ENCODE measurements at places on chromosomes 1 and 21.

DNA sequence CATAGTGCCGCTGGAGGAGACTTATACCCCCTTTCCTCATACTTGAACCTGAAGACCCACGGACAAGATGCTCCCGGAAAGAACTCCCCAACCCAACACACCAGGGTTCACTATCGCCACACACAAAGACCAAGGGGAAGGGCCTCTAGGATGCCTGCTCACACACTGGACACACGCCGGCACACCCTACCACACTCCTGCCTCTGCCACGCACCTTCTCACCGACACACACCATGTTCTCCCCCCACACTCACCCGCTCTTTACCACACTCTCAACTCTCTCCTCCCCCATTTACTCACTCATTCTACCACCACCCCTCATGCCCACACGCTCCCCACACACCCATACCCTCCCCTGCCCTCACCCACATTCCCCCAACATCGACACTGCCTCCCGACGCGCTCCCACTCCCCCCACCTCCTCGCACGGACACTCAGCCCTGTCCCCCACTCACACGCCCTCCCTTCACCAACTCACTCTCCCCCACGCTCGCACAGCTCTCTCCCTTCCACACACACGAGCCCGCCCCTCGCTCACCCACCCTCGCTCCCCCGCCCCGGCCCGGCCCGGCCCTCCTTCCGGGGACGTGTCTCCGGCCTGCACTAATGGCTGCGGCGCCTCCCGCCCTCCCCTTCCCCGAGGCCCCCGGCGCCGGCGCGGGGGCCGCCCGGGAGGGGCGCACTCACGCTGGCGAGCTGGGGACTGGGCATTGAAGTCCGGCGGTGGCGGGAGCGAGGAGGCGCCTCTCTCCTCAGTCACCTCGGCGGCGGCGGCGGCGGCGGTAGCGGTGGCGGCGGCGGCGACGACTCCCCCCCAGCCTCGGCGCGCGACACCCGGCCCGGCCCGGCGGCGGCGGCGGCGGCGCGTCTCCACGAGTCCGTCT, 626 bp downstream of the PTP4A2 start:
- peak overlapping the region; percentile 96 for H3K4me3 ChIP-seq
- peaks cover 42% of the 10 kb centered on the region for H3K4me1 ChIP-seq
- peaks cover 23% of the 10 kb centered on the region for H3K36me3 ChIP-seq
- no peak for DNase-seq

- H3K27ac ChIP-seq = no peak overlapping the region
- peak; percentile 27 for DNase-seq
- peak overlapping the region; percentile 43 for H3K4me3 ChIP-seq
Measured at GRCh38 chr21:41112740-41113692, 54.9 kb upstream of the BACE2 start.

GRCh38 chr1:54987919-54988705, 7.7 kb downstream of the TMEM61 start:
- DNase-seq = no peak
- H3K4me1 ChIP-seq = no peaks in the 10 kb centered on the region
- H3K4me3 ChIP-seq = no peak overlapping the region
- no peaks in the 10 kb centered on the region for H3K36me3 ChIP-seq

GRCh38 chr1:239997160-239997514, 94.5 kb upstream of the FMN2 start:
- DNase-seq = no peak
- no peak overlapping the region for H3K4me3 ChIP-seq
- no peaks in the 10 kb centered on the region for H3K36me3 ChIP-seq

GRCh38 chr1:204623894-204624361, 61.6 kb downstream of the LRRN2 start:
- no peaks in the 10 kb centered on the region for H3K36me3 ChIP-seq
- H3K4me1 ChIP-seq = no peaks in the 10 kb centered on the region
- no peak overlapping the region for H3K27ac ChIP-seq
- H3K4me3 ChIP-seq = no peak overlapping the region

- H3K27ac ChIP-seq = no peak overlapping the region
- peaks cover 27% of the 10 kb centered on the region for H3K4me1 ChIP-seq
- no peaks in the 10 kb centered on the region for H3K27me3 ChIP-seq
- DNase-seq = no peak
- no peak overlapping the region for H3K4me3 ChIP-seq
Measured at GRCh38 chr21:37877888-37878684, 38.2 kb downstream of the KCNJ6 start.

- peaks cover 6% of the 10 kb centered on the region for H3K4me1 ChIP-seq
- no peak for DNase-seq
- H3K4me3 ChIP-seq = peak overlapping the region; percentile 99
- peaks cover 19% of the 10 kb centered on the region for H3K27me3 ChIP-seq
- peak overlapping the region; percentile 100 for H3K27ac ChIP-seq
Measured at GRCh38 chr1:35642471-35642955, 1.2 kb upstream of the PSMB2 start.

GRCh38 chr1:203534526-203534925, 40.6 kb downstream of the OPTC start:
- peaks cover 36% of the 10 kb centered on the region for H3K4me1 ChIP-seq
- DNase-seq = peak; percentile 95

DNA sequence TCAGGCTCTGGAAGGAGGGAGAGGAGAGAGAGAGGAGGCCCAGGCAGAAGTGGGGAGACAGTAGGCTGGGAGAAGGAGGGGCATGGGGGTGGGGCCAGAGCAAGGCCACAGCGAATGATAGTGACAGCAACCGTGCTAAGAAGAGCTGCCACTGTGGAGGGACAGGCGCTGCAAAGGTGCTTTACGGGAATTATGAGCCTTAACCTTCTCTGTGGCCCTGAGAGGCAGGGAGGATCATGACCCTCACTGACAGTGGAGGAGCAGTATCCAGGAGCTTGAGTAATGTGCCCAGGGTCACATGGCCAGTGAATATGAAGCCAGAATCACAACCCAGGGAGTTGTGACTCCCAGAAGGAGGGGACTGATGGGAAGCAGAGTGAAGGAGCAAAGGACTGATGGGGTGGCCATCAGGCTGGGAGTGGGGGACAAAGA, 53.4 kb upstream of the RPL11 start:
- DNase-seq = no peak
- H3K4me1 ChIP-seq = peaks cover 14% of the 10 kb centered on the region
- no peak overlapping the region for H3K27ac ChIP-seq
- no peak overlapping the region for H3K4me3 ChIP-seq
- H3K36me3 ChIP-seq = no peaks in the 10 kb centered on the region

DNA sequence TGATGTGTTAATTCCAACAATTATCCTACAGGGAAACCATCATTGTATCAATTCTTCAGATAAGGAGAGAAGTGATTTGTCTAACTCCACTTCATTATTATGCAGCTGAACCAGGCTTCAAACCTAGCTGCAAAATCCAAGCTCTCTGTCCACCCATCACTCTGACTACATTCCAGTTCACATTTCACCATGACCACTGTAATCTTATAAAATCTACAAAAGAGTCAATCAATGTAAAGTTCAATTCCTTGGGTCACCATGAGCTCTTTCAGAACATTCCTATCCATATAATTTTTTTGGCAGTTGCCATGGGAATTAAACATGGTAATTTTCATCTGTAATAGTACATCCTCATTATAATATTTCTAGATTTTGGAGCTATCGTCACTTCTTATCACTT, 100.9 kb downstream of the PLPPR5 start:
- no peak for DNase-seq
- no peaks in the 10 kb centered on the region for H3K36me3 ChIP-seq
- peaks cover 17% of the 10 kb centered on the region for H3K4me1 ChIP-seq
- H3K4me3 ChIP-seq = no peak overlapping the region

DNA sequence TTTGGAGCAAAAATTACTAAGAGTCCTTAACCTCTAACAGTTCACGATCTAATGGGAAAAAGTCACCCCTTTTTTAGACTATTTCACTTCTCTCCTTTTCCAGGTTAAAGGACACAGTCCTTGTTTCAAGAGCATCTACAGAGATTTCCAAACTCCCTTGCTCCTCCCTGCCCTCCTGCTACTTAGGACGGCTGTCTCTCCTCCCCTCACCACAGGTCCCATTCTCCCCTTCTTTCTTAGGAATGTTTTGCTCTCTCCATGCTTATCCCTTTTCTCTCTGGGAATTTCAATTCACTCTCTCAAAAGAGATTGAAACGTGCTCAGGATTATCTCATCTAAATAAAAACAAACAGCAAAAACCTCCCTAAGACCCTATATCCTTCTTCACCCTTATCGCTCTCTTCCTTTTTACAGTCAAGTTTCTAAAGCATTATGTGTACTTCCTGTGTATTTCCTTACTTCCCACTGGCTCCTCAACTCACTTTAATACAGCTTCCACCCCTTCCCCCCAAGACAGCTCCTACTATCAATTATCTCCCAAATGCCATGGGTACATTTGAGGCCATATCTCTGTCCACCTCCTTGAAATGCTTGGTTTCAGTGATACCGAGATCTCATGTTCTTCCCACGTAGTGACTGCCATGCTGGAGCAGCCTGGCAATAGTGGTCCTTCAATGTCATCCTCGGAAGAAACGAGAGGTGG, 43.2 kb upstream of the ZNF281 start:
- no peak for DNase-seq
- H3K4me3 ChIP-seq = no peak overlapping the region
- H3K36me3 ChIP-seq = no peaks in the 10 kb centered on the region
- H3K27me3 ChIP-seq = no peaks in the 10 kb centered on the region
- no peak overlapping the region for H3K27ac ChIP-seq

DNA sequence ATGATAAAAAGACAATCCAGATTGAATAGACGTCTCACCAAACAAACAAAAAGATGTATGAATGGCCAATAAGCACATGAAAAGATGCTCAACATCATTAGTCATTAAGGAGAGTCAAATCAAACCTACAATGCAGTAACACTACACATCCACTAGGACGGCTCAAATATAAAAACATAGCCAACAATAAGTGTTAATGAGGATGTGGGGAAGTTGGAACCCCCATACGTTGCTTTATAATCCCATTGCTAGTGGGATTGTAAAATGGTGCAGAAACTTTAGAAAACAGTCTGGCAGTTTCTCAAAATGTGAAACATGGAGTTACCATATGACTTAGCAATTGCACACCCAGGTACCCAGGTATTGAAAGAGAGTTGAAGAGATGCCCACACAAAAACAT, 14.7 kb upstream of the IL24 start:
- H3K4me3 ChIP-seq = no peak overlapping the region
- peak overlapping the region; percentile 6 for H3K27ac ChIP-seq
- no peaks in the 10 kb centered on the region for H3K27me3 ChIP-seq
- H3K4me1 ChIP-seq = peaks cover 40% of the 10 kb centered on the region

GRCh38 chr1:5142389-5142788, 488.0 kb downstream of the AJAP1 start:
- no peak overlapping the region for H3K4me3 ChIP-seq
- no peaks in the 10 kb centered on the region for H3K4me1 ChIP-seq
- DNase-seq = no peak
- no peaks in the 10 kb centered on the region for H3K36me3 ChIP-seq

GRCh38 chr1:178664278-178664677, 60.8 kb upstream of the RALGPS2 start:
- no peak overlapping the region for H3K27ac ChIP-seq
- no peak overlapping the region for H3K4me3 ChIP-seq
- no peaks in the 10 kb centered on the region for H3K36me3 ChIP-seq
- no peak for DNase-seq
- H3K27me3 ChIP-seq = no peaks in the 10 kb centered on the region
- H3K4me1 ChIP-seq = no peaks in the 10 kb centered on the region

DNA sequence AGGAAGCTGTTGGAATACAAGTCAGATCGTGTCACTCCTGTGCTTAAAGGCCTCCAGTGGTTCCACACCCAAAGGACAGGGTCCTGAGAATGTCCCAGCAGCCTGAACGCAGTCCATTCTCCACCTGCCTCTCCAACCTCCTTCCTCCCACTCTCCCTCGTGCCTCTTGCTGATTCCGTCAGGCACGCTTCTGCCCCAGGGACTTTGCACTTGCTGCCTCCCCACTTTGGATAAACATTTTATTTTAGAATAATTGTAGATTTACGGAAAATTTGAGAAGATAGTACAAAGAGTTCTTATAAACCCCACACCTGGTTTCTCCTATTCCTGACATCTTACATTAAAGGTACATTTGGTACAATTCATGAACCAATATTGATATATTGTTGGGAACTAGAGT, 28.4 kb upstream of the LDLRAP1 start:
- H3K36me3 ChIP-seq = no peaks in the 10 kb centered on the region
- no peaks in the 10 kb centered on the region for H3K27me3 ChIP-seq
- H3K4me3 ChIP-seq = no peak overlapping the region
- no peaks in the 10 kb centered on the region for H3K4me1 ChIP-seq

GRCh38 chr21:20592463-20592862, 405.7 kb upstream of the NCAM2 start:
- peak; percentile 5 for DNase-seq
- H3K27me3 ChIP-seq = no peaks in the 10 kb centered on the region
- no peak overlapping the region for H3K4me3 ChIP-seq
- peaks cover 13% of the 10 kb centered on the region for H3K4me1 ChIP-seq
- H3K36me3 ChIP-seq = no peaks in the 10 kb centered on the region

GRCh38 chr1:227449051-227449450, 114.3 kb upstream of the ZNF678 start:
- peaks cover 6% of the 10 kb centered on the region for H3K27me3 ChIP-seq
- H3K4me1 ChIP-seq = peaks cover 6% of the 10 kb centered on the region
- H3K4me3 ChIP-seq = no peak overlapping the region

- H3K27me3 ChIP-seq = peaks cover 7% of the 10 kb centered on the region
- H3K4me1 ChIP-seq = no peaks in the 10 kb centered on the region
- no peaks in the 10 kb centered on the region for H3K36me3 ChIP-seq
- DNase-seq = no peak
Measured at GRCh38 chr1:43495204-43495603, 35.5 kb upstream of the PTPRF start.

GRCh38 chr1:236950365-236950764, 53.9 kb downstream of the MT1HL1 start:
- no peaks in the 10 kb centered on the region for H3K4me1 ChIP-seq
- no peaks in the 10 kb centered on the region for H3K36me3 ChIP-seq
- H3K27me3 ChIP-seq = no peaks in the 10 kb centered on the region
- H3K27ac ChIP-seq = no peak overlapping the region

- H3K27ac ChIP-seq = no peak overlapping the region
- no peaks in the 10 kb centered on the region for H3K36me3 ChIP-seq
- H3K4me1 ChIP-seq = no peaks in the 10 kb centered on the region
- no peaks in the 10 kb centered on the region for H3K27me3 ChIP-seq
- no peak for DNase-seq
Measured at GRCh38 chr1:82946096-82946605, 1052.8 kb downstream of the TTLL7 start.

DNA sequence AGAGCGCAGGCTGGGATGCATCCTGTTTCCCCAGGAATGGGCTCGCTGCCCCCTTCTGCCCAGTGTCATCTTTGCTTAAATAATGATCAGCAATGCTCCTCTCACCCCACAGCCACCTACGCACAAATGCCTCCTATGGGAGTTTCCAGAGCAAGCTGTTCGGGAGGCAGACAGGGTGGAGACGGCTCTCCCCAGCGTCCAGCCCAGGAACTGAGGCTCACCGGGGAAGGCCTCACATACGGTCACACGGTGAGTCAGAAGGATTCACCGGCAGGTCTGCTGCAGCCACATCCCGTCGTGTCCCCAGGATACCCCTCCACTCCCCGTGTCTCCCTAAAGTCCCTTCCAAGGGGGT, 40.3 kb upstream of the RUNX3 start:
- no peak overlapping the region for H3K27ac ChIP-seq
- peak; percentile 51 for DNase-seq
- peaks cover 21% of the 10 kb centered on the region for H3K4me1 ChIP-seq
- H3K4me3 ChIP-seq = no peak overlapping the region
- H3K27me3 ChIP-seq = no peaks in the 10 kb centered on the region

Data from MCF 10A (cell line).